ENCODE measurements at places on chromosomes 3 and 15. TPM values are rescaled to one million over a fixed set of nuclear protein-coding genes. Genes with fewer than 3 reads are reported as not detected.

The CYP19A1 gene
- not detected for total RNA-seq

DNA sequence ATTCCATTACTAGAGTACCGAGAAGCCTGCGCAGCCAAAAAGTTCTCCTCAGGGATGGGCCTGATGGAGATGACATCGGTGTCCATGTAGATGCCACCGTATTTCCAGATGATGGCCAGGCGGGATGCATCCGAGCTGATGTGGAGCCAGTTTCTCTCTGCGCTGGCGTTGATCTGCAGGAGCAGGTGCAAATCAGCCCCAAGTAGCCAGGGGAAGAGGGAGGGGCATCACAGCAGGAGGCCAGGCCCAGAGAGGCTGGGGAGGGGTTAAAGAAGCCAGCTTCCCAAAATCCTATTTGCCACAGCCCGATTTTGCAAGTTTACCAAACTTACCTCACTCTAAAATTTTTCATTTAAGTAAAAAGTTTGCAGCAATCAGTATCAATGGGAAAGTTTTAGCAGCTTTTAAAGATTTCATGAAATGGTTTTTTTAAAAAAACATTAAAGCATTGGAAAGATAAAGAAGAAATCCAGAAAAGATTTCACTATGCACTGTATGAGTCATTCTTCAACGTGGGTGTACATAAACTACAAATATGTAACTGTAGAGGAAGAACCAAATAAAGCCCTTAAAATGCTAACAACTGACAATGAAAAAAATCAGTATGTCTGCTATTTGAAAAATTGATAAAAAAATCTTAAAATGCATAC lies 7.4 kb downstream of the A4GNT start:
- DNase-seq: no peak

- no peak for DNase-seq
These were observed 101.2 kb downstream of the TCF12 start for GRCh38 chr15:57019496-57020160.

The GOLGA6B gene
- total RNA-seq: not detected

- DNase-seq: no peak
These were observed 77.6 kb downstream of the BFSP2 start for GRCh38 chr3:133477487-133477886.

The DUOXA2 gene
- total RNA-seq: not detected

The ZDHHC19 gene
- total RNA-seq: not detected

GRCh38 chr3:189353318-189353965 lies 181.7 kb downstream of the TPRG1 start:
- no peak for DNase-seq

GRCh38 chr15:99823346-99823745 lies 90.1 kb upstream of the LYSMD4 start:
- no peak for DNase-seq

The TRPM1 gene
- total RNA-seq: not detected

The KIF15 gene
- total RNA-seq: 51.7 TPM

Data from activated CD4-positive, alpha-beta T cell treated with anti-CD3 and anti-CD28 coated beads for 36 hours (primary cell).